MM.1S (cell line): ENCODE measurements at places on chromosomes 6 and 20.

DNA sequence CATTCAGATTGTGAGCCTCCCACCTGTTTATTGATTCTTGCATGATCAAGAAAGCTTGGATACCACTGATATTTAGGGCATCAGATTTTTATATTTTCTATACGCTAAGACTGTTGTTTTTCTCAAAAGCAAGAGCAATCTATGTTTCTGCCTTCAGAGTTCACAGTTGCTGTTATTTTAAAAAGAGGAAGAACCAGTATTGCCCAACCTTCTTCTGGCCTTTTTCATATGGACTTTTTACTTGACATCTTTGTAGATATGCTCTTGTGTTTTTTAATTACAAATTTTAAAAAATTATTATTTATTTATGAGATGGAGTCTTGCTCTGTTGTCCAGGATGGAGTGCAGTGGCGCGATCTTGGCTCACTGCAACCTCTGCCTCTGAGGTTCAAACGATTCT, 28.9 kb downstream of the SLC17A5 start:
- H3K27ac ChIP-seq: no peak overlapping the region
- H3K36me3 ChIP-seq: no peaks in the 10 kb centered on the region
- no peaks in the 10 kb centered on the region for H3K27me3 ChIP-seq
- no peak for DNase-seq

- no peak overlapping the region for H3K27ac ChIP-seq
- H3K27me3 ChIP-seq: no peaks in the 10 kb centered on the region
- no peak for DNase-seq
- no peak overlapping the region for H3K4me3 ChIP-seq
- no peaks in the 10 kb centered on the region for H3K36me3 ChIP-seq
Observed at GRCh38 chr6:34227761-34228421, 8.8 kb upstream of the HMGA1 start.

DNA sequence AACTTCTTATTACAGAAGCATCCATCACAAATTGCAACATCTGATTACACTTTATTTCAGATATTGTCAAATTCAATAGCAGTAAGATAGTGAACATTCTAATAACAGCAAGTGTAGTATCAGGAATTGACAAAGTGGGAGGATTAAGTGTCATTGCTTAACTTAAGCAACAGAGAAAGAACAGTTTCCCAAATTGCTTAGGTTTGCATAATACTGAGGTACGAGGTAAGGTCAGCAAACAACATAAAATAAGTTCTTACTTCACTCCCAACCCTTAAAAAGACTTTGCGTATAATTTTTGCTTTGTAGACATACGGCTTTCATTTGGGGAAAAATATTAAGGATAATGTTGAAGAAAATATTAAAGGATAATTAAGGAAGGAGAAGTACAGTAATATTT, 163.0 kb downstream of the RIMS1 start:
- H3K36me3 ChIP-seq: no peaks in the 10 kb centered on the region
- H3K4me3 ChIP-seq: no peak overlapping the region
- no peak overlapping the region for H3K27ac ChIP-seq
- H3K27me3 ChIP-seq: no peaks in the 10 kb centered on the region

DNA sequence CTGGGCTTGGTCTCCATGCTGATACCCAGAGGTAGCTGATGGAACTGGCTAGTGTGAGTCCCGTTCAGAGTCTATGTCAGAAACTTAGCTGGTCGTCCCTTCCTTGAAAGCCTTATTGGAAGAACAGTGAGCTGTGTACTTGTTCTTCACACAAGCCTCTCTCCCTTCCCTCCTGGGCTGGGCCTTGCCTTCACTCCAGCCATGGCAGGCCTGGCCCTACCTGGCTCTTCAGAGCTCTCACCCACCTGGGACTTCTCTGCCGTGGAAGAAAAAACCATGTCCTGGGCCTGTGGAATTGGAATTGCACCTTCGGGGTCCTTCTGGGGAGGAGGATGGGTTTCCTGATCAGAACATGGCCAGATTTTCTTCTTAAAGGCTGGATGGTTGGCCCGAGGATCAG, 20.3 kb upstream of the ZNF831 start:
- no peak for DNase-seq
- no peak overlapping the region for H3K27ac ChIP-seq
- H3K4me3 ChIP-seq: no peak overlapping the region
- no peaks in the 10 kb centered on the region for H3K4me1 ChIP-seq
- H3K27me3 ChIP-seq: peaks cover 93% of the 10 kb centered on the region
- no peaks in the 10 kb centered on the region for H3K36me3 ChIP-seq

DNA sequence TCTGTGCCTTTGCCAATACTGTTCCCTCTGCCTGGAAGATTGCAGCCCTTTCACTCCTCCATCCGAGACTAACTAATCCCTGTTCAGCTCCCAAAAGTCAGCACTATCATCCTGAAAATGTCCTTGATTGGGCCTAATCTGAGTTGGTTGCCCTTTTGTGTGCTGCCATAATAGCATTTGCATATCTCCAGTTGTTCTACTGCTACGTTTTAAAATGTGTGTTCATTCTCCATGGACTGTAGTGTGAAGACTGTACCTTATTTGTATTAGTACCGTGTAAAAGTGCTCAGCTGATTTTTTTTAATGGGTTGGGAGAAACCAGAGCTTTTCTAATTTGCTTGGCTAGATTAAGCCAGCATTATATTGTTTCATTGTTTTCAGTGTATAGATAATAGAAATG, 401.3 kb downstream of the LAMA2 start:
- H3K4me3 ChIP-seq: no peak overlapping the region
- H3K27me3 ChIP-seq: no peaks in the 10 kb centered on the region
- DNase-seq: no peak
- no peaks in the 10 kb centered on the region for H3K36me3 ChIP-seq
- no peak overlapping the region for H3K27ac ChIP-seq

- H3K4me3 ChIP-seq: no peak overlapping the region
- peaks cover 18% of the 10 kb centered on the region; the same call in 1 of the 2 replicates for H3K36me3 ChIP-seq
- no peak overlapping the region for H3K27ac ChIP-seq
- no peaks in the 10 kb centered on the region for H3K4me1 ChIP-seq
- no peak for DNase-seq
Observed at GRCh38 chr20:47231382-47232039, 125.0 kb downstream of the ZMYND8 start.

DNA sequence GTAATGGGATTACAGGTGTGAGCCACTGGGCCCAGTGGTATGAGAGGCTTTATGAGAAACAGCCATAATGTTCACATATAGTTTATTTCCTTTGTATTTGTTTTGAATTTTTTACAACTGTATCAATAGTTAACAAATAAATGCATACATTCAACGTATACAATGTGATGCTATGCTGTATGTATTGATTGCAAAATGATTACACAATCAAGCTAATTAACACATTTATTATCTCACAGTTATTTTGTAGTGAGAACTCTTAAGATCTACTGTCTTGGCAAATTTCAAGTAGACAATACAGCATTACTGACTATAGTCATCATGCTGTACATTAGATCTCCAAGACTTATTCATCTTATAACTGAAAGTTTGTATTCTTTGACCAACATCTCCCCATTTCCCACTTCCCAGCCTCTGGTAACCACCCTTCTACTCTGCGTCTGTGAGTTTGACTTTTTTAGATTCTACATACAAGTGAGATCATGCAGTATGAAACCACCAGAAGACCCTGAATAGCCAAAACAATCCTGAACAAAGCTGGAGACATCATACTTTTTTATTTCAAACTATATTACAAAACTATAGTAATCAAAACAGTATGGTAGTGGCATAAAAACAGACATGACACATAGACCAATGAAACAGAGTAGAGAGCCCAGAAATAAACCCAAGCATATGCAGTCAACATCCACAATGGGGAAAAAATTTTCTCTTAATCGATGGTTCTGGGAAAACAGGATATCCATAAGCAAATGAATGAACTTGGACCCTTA, 157.2 kb upstream of the RREB1 start:
- DNase-seq: no peak
- H3K4me3 ChIP-seq: no peak overlapping the region
- no peak overlapping the region for H3K27ac ChIP-seq
- no peaks in the 10 kb centered on the region for H3K36me3 ChIP-seq

- peaks cover 14% of the 10 kb centered on the region; the same call in 1 of the 2 replicates for H3K4me1 ChIP-seq
- H3K36me3 ChIP-seq: no peaks in the 10 kb centered on the region
- peak overlapping the region; percentile 51; the same call in 1 of the 2 replicates for H3K27ac ChIP-seq
Observed at GRCh38 chr6:128478230-128479047, 42.0 kb downstream of the PTPRK start.

GRCh38 chr6:151440498-151440897, 11.4 kb downstream of the RMND1 start:
- H3K27ac ChIP-seq: peak overlapping the region; percentile 66; the same call in 1 of the 2 replicates
- no peaks in the 10 kb centered on the region for H3K36me3 ChIP-seq
- peak; percentile 47 for DNase-seq
- H3K4me1 ChIP-seq: no peaks in the 10 kb centered on the region
- H3K4me3 ChIP-seq: peak overlapping the region; percentile 42; the same call in 1 of the 2 replicates
